Anterior cingulate cortex (tissue), 58 donors: ENCODE measurements at places on chromosomes 1 and 21.

GRCh38 chr21:26795412-26795805, 49.8 kb downstream of the ADAMTS1 start:
- no peak for DNase-seq

- peak; percentile 80 for DNase-seq
Observed at GRCh38 chr1:234550341-234551031, 59.5 kb downstream of the IRF2BP2 start.

GRCh38 chr21:20459838-20460237, 538.4 kb upstream of the NCAM2 start:
- no peak for DNase-seq

DNA sequence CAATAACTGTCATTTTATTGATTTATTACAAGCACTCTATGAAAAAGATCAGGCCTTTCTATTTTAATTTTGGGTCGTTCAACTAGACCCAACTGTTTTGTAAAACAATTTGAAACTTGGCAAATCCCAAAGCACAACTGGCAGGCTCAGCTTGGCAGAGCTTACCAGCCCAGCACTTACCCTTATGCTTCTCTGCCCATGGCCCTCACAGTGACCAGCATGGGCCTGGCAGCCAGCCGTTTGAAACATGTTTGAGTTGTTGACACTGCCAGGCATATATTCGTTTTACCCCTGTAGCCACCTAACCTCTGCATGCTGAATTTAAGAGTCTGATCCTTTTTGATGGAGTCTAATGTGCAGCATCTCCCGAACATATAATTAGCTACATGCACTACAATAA, 796.7 kb upstream of the ADGRL2 start:
- no peak for DNase-seq

- DNase-seq: no peak
Observed at GRCh38 chr1:5905436-5905835, 86.8 kb downstream of the NPHP4 start.

GRCh38 chr1:151132335-151133017, 14.0 kb downstream of the SEMA6C start:
- DNase-seq: no peak

GRCh38 chr1:211484755-211485479, 7.0 kb downstream of the RD3 start:
- DNase-seq: no peak

DNA sequence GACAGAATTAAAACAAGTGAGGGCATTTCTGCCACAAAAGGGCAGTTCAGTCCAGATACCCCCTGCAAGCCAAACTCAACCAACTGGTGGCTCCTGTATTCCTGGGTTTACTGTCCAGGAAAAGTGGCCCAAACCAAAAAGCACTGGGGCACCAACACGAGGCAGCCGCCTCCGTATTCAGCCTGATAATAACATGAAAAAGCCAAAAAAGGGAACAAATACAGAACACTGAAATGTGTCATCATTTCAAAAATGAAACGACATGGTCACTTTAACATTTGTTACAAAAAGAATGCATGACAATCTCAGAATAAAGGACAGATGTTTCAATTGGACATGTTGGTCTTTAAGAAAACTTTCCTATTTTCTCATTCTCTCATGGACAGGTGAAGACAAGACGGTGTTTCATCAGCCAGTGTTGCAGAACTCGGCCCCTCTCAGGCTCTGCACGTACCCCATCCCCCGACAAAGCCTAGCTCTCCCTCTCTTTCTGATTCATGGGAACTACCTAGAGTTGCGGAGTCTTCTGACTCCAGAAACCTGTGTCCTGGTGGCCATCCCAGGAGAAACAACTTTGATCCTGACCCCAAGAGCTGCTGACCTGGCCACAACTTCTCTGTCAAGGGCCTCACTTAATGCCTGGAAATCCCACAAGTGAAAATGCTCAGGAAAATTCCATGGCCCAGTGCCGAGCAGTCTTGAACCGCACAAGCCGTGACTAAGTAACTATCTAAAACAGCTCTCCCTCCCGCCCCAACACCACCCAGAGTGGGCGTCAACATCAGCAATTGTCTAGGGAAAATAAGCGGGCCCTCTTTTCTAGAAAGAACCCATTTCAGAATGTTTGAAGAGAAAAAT, 27.1 kb downstream of the ZBTB17 start:
- no peak for DNase-seq

DNA sequence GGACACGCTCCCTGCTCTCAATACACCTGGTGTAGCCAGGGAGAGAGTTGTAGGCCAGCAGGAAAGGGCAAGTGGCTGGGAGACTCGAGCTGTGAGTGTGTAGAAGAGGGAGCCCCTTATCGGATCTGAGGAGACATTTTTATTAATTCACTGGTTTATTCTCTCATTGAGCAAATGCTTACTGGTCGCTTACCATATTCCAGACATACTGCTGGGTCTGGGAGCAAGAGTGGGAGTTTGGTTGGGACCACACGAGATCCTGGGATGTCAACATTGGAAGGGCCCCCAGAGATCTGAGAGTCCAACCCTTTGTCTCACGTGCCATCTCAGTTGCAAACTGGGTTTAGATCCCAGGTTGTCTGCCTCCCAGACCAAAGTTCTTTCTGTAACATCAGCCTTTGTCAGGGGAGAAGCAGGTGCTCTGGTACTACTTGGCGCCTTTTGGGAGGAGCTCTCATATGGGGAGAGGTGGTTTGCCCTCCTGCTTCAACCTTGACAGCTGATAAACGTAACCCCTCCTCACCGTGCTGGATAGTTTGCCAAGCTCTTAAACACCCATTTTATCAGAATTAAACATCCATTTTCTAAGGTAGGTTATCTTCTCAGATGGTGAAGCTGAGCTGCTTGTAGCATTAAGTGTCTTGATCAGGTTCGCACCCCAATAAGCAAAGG, 742 bp downstream of the TMEM222 start:
- DNase-seq: no peak

- no peak for DNase-seq
Observed at GRCh38 chr1:104761961-104762570, 1012.4 kb downstream of the AMY1C start.

DNA sequence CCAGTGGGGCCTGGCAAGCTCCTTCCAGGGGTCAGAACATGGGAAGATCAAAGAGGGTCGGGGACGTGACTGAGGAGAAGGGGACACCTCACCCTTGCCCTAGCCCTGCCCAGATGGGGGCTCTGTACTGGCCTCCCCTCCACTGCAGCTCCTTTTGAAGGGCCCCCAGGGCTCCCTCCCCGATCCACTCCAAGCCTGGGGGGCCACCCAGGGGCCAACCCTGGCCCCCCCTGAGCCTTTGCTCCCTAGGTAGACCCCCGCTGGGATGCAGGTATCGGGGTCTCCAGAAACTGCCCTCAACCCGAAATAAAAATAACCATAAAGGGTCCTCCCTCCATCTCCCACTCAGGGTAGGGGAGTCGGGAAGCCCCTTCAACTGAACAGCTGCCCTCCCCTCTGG, 37.4 kb upstream of the FAM131C start:
- DNase-seq: no peak

GRCh38 chr1:89624314-89624713, 8.6 kb upstream of the LRRC8C start:
- DNase-seq: no peak

GRCh38 chr1:22788254-22788661, 77.6 kb downstream of the EPHB2 start:
- no peak for DNase-seq

- no peak for DNase-seq
Observed at GRCh38 chr1:102498929-102499328, 502.2 kb upstream of the OLFM3 start.

GRCh38 chr1:87064986-87065385, 150.6 kb downstream of the HS2ST1 start:
- no peak for DNase-seq

GRCh38 chr1:114485286-114485685, 25.7 kb downstream of the TRIM33 start:
- no peak for DNase-seq

DNA sequence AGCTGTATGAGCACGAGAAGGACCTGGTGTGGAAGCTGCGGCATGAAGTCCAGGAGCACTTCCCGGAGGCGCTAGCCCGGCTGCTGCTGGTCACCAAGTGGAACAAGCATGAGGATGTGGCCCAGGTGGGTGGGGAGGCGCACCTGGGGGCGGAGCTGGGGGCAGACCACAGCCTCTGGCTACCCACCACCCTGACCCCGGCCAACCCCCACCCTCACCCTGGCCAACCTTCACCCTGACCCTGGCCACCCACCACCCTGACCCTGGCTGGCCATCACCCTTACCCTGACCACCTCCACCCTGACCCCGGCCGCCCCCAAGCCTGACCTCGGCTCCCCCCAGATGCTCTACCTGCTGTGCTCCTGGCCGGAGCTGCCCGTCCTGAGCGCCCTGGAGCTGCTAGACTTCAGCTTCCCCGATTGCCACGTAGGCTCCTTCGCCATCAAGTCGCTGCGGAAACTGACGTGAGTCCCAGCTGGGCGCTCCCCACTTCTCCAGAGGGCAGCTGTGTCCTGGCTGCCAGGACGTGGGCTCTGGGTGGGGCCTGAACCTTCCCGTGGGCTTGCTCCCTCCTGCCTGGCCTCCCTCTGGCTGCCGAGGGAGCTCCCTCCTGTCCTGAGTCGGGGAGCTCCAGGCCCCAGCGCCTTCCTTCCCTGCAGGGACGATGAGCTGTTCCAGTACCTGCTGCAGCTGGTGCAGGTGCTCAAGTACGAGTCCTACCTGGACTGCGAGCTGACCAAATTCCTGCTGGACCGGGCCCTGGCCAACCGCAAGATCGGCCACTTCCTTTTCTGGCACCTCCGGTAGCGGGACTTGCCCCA, 69.5 kb downstream of the PIK3CD start:
- DNase-seq: no peak

DNA sequence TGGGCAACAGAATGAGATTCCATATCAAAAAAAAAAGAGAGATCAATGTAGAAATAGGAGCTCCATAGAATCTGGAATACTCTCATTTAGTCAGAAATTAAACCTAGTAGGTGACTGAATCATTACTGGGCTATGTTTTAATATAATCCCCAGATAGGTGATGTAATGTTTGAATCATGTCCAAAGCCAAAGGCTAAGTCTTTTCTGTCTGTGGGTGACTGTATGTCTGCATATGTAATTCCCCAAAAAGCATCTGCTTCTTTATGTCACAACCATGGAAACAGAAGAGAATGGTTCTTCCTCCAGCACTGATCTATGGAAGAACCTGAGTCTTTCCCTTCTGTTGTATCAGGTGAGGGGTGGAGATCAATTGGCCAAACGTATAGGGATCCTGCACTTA, 5.8 kb downstream of the LAMC2 start:
- no peak for DNase-seq

DNA sequence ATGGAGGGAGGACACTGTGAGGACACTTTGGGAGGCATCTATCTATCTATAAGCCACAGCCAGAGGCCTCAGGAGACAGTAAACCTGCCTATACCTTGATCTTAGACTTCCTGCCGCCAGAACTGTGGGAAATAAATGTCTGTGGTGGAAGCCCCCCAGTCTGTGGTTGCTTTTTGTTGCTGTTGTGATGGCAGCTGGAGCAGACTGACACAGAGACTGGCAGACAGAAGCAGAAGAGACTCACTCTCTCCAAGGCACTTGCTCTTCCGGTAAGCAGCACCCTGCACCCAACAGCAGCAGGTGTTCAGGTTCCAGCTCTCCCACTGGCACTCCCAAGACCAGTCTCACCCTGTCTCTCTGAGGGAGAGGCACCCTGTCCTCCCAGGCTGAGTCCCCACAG, 297.6 kb downstream of the TTLL7 start:
- DNase-seq: no peak

DNA sequence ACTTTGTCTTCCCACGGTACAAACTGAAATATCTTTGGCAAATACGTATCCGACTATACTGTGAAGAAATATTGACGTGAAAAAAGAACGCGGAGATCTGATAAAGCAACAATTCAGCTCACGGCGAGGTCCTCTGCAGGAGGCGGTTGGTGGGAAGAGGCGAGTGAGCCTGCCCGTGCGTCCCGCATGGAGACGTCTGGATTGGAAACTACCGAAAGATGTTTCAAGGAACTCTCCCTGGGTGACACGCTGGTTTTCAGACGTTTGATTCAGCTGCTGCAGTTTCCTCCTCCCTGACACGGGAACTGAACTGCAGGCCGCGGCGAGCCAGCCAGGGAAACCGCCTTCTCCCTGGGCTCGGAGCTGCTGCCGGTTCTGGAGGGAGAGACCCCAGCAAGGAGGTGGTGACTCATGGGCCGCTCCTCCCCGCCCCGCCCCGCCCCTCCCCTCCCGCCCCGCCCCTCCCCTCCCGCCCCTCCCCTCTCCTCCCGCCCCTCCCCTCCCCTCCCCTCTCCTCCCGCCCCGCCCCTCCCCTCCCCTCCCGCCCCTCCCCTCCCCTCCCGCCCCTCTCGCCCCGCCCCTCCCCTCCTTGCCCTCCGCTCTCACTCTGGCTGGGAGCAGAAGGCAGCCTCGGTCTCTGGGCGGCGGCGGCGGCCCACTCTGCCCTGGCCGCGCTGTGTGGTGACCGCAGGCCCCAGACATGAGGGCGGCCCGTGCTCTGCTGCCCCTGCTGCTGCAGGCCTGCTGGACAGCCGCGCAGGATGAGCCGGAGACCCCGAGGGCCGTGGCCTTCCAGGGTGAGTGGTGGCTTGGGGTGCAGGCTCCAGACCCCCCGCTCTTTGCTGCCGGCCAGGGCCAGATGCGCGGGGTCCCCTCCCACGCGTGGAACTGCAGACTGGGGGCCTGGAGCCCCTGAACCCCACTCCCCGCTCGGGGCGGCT, at the start of gene COL6A1:
Gene COL6A1 (plus strand): TSS at position 620 of the 941 bp plus-strand sequence. CDS start 81 bp downstream, at position 701.
- no peak for DNase-seq

DNA sequence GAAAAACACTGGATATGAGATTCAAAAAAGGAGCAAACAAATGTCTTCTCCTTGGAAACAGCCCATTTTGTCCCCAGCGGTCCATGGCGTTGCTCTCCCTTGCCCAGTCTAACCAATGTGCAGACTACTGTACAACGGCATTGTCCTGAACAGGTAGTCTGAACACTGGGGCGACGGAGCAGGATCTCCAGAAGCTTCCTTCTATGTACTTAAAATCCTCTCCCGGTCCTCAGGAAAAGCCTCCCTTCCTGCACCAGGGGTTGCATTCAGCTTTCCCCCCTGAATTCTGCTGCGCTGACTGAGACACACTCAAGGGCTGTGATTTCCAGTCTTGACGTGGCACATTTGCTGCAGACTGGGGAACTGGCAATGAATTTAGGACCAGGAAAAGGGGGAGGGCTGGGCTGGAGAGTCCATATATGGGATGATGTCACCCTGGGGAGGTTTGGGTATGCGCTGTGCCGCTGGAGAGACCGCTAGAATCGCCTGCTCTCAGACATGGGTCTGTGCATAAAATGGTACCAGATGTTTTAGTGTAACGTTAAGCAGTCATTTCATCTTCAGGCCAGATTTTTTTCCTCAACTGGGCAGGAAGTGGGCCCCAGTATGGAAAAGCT, 275.9 kb upstream of the C1orf105 start:
- DNase-seq: no peak
